Kidney (tissue), 22 donors: ENCODE measurements at places on chromosomes 2 and 18.

DNA sequence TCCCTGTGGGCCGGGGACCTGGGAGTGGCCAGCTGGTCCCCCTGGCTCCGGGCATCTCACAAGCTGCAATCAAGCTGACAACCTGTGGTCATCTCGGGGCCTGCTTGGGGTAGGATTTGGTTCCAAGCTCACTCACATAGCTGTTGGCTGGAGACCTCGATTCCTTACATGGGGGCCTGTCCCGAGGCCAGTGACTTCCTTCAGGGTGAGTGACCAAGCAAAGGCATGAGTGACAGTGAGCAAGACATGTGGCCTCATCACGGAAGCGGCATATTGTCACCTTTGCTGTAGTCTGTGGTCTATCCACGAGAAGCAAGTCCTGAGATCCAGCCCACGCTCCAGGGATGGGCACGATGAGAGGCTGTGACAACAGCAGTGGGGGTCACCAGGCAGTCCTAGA is 131.4 kb upstream of the ID2 start:
- DNase-seq: no peak

DNA sequence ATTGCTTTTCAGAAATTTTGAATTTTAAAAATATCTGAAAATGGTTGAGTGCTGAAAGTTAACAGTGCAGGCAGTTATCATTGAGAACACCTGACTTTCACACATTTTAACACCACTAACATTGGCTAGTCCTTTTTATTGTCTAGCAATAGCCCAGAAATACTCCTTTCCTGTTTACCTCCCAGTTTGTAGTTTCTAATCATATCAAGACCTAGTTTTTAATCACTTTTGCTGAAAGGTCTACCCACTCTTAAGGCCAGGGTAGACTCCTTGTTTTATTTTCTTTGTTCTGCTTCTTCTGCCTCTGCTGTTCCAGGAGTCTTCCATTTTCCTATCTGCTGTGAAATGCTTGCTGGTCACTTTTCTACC is 72.1 kb downstream of the UBE2E3 start:
- DNase-seq: no peak

DNA sequence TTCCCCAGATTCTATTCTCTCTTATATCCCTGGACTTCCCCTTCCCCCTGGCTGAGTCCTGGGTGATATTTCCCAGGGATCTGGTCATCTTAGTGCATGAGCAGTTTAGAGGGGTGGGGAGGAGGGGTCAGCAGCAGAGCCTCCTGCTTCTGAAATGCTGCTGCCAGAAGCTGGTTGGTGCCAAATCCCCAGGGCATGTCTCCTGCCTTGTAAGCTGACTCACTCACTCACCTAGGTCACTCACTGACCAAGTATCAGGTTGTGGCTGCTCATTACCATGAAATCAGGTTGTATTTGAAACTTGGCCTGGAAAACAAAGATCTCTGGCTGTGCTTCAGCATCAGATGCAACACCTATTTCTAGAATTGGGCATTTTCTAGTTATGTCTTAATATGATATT is 14.3 kb downstream of the GPR39 start:
- no peak for DNase-seq

DNA sequence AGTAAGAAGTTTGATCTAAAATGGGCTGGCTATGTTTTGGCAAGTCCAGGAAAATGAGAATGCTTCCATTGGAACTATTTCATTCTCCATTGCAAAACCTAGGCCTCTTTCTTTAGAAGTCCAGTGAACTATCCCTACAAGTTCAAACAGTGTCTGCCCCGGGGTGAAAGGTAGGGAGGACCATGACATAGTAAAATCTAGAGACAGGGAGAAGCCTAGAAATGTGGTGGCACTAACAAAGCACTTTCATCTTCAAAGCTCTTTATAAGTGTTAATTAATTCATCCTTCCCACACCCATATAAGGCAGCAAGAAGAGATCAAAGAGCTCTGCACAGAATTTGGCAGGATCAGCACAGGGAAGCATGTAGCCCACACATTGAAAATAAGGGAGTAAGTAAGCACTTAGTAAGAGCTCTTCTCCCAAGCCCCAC is 214.5 kb downstream of the IRS1 start:
- DNase-seq: no peak

- no peak for DNase-seq
Observed at GRCh38 chr2:197369228-197369932, 58.8 kb upstream of the ANKRD44 start.

DNA sequence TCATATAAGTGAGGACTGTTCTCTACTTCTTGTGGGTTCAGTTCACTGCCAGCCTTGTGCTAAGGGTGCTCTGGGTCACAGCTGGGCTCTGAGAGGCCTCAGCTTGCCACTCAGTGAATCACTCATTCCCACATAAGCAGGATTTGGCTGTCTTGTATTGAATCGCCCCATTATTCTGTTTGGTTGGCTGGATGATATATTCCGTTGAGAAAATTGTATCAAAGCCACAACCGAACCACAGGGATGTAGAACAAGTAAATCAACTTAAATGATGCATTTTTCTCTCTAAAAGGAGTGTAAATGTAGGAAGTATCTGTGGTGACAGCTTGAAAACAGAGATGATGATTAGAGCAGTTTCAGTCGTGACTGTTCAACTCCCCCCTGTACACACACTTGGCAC is 39.6 kb downstream of the TTC39C start:
- no peak for DNase-seq

DNA sequence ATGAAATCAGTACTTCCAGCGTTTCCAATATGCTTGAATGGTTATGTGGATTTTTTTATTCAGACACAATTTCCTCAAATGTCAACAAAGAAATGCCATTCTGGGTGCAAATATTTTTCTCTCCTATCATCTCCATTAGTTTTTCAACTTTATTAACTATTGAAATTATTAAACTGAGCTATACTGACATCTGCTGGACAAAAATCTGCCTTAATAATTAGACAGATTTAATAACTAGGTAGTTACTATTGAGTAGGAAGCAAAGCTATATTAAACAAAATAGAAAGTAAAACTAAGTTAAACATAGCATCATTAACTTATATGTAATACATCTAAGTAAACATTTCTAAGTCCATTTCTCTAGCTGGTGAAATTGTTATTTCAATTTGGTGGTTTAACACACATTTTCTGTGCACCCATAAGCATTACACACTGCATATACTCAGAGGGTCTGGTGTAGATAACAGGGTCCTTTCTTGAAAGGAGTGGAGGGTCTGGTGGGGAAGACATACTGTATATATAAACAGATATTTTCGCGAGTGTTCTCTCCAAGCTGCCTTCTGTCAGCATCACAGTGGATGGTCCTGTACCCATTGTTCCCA is 77.0 kb downstream of the LANCL1 start:
- no peak for DNase-seq

DNA sequence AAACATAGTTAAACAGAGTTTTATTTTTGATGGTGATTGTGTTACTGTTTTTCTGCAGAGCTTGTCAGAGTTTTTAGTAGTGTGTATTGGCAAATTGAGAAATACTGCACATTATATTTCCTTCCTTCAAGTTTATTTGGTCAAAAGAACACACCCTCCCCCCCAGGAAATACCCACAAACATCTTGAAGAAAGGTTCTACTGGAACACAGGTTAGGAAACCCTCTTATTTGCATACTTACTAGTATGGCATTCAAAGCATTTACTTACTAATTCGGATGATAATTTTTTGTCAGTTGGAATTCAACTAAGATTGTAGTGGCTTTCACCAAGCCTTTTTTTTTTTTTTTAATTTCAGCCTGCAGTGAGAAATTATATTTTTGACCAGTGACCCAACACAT is 9.1 kb downstream of the CAB39 start:
- no peak for DNase-seq

GRCh38 chr2:51734115-51734514 is 702.2 kb upstream of the NRXN1 start:
- no peak for DNase-seq

GRCh38 chr18:24031916-24032315 is 17.4 kb downstream of the TTC39C start:
- no peak for DNase-seq
